Right cardiac atrium (tissue), 5 donors: ENCODE measurements at places on chromosomes 3 and 15.

DNA sequence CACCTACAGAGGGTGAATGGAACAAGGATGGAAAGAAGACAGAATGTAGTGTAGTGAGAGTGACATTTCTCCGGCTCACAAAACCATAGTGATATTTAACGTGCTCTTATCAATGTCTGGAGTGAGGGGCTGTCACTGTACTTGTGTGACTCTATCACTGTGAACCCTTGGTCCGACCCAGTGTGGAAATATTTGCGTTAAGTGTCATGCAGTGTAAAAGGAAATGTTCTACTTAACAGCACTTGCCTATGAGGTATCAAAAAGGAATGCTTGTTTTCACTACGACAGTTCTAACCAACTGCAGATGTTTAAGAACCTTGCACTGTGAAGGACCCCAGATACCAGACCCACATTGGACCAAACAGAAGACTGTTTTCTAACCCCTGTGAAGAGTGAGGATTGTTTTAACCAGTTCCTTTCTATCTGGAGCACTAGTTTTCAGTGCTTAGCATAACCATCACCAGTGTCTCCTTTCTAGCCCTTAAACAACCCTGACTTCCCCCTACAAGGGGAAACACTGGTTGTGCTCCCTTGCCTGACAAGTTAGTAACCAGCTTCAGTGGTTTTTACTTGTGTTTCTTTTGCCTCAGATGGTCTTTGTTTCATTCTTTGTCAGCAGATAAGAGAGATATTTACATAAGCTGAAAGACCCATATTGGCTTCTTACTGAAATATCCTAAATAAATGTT, 144.7 kb upstream of the ABHD17C start:
- no peak for DNase-seq

GRCh38 chr3:177672252-177672911, 475.1 kb upstream of the TBL1XR1 start:
- DNase-seq = no peak

GRCh38 chr15:40065166-40065565, 26.2 kb upstream of the SRP14 start:
- DNase-seq = no peak

DNA sequence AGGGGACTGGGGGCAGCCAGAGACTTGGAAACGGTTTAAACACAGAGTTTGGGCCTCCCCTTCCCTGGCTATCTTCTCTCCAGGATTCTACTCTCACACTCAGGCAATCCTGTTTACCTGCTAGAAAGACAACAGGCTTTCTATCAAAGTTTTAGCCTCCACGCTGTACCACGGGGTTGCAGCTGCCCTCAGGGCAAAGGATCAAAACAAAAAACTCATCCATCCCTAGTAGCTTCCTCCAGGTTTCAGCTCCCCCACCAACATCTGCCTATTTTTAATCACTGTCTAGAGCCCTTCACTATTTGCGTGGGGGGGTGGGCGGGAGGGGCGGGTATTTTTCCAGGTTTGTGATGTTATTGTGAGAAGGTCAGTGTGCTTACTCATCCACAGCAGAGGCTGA, 286.8 kb upstream of the TRIM42 start:
- no peak for DNase-seq

- DNase-seq = no peak
Measured at GRCh38 chr3:55675478-55675877, 188.4 kb upstream of the WNT5A start.

DNA sequence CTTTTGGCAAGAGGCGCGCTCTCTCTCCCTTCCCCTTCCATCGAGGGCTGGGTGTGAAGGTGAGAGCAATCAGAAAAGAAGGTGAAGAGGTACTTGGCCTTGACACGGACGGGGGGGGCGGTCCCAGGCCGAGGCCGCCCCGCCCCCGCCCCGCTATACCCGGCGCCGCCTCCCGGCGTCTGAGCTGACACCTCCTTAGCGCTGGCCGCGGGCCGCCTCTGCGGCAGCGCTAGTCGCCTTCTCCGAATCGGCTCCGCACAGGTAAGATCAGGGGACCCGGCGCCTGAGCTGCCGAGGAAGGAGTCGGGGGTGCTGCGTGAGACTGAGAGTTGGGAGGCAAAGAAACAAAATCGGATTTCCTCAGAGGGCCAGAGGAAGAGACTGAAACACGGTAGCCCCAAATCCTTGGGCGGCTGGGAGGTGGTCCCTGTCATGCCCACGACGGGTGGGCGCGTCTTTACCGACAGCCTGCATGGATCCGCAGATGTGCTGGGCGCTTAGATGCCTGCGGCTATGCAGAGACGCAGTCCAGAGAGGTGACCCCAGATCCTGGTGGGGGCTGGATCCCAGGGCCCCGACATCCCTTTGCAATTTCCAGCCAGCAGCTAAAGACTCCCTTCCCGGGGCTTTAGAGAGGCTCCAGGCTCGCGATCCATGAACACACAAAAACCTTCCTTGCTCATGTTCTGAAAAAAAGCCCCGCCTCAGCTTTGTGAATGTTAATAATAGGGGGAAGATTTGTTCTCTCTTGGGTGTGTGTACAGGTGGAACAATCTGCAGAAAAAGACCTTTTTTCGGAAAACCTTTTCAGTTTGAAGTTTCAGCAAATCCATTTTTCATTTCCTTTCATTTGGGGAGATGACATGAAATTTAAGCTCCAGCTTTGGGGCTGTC, at the start of gene ENTPD3:
ENTPD3 (plus strand) TSS at position 184 of the 894 bp plus-strand sequence. CDS start 874 bp downstream, outside the sequence.
- DNase-seq = peak; percentile 63

GRCh38 chr15:96878129-96878528, 547.6 kb downstream of the NR2F2 start:
- DNase-seq = no peak

DNA sequence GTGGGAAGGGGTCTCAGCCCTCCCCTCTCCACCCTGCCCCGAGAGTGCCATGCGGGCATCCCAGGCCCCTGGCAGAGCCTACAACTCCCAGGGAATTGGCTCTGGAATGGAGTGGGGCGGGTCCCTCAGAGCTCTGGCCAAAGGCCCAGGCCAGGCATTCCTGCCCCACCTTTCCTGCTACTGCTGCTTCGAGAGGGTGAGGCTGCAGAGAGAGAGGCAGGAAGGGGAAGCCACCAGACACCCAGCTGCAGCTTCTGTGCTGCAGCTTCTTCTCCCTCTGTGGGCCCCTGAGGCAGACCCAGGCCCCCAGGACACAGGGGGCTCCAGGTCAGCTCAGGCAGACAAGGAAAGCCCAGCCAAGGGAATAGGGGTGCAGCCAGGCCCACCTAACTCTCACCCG, 2.7 kb downstream of the ALS2CL start:
- peak; percentile 68 for DNase-seq

- no peak for DNase-seq
Measured at GRCh38 chr3:87053553-87053952, 62.6 kb upstream of the VGLL3 start.

DNA sequence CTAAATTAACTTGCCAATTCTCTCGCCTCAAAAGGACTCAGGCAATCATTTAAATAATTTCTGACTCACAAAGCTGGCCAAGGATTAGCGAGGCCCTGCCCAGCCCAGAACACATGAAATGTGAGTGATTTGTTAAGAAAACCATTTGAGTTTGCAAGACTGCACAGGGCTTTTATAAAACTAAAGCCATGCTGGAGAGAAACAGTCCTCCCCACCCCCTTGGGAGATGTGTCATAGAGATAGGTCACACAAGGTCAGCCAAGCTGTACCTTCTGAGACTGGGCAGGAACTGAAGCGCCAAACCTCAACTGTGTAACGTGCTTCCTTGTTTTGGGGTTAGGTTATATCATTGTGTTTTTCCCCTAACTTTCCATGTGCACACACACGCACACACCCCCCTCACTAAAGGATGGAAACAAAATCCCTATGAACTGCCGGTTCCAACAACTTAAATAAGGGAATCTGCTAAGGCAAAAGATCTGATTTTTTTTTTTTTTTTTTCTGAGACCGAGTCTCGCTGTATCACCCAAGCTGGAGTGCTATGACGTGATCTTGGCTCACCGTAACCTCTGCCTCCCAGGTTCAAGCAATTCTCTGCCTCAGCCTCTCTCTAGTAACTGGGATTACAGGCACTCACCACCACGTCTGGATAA, 8.1 kb downstream of the SPATA12 start:
- DNase-seq = peak; percentile 60

- DNase-seq = no peak
Measured at GRCh38 chr15:63398456-63398855, 16.8 kb upstream of the CA12 start.

GRCh38 chr3:188207941-188208515, 54.1 kb downstream of the LPP start:
- no peak for DNase-seq

DNA sequence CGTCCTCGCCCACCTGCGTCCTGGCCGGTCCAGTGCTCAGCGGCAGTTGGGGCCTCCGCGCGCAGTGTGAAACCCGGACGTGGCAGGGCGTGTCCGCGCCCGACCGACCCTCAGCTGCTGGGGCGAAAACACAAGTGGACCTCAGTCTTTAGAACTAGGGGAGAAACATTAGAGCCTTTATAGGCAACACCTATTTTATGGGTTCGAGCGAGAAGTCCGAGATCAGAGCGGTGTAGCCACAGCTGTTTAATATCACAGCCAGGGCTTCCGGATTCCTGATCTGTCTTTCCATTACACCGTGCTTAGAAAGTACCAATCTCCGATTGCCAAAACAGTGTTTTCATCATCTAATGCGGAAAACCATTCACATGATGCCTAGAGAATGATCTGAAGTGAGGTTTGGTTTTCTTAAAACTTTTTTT, 506 bp downstream of the RAD51 start:
- no peak for DNase-seq

GRCh38 chr3:102614585-102614984, 179.8 kb downstream of the ZPLD1 start:
- DNase-seq = no peak

DNA sequence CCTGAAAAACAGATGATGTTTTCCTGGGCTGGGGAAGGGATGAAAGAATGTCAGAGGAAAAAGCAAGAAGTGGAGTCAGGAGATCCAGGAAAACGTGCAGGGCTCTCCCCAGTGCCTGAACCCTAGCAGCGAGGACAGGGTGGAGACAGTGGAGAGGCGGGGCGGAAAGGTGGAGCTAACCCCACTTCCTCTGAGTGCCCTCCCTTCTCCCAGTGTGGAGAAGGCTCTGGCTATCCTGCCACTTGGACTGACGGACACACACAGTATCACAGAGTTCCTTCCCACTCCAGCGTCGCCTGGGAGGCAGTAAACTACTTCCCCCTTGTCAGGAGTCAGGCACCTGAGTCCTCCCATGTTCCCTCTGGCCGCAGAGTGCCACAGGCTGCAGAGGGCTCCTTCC, 125.3 kb upstream of the CHRNA7 start:
- peak; percentile 10 for DNase-seq

DNA sequence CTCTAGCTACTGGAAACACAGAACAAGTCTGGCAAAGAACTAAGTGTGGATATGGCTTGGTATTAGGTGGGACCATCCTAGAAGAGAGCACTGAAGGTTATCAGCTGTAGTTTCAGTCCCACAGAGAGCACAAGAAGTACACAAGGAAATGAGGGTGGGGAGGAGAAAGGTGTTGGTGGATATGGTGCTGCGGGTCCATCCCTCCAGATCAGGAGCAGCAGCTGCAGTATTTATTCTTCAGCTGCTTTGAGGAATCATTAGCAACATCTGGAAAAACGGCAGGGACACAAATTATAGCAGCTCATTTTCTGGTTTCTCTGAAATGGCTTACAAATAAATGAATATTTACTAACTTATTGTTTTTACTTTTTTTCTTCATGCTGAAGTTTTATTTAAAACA, 29.0 kb downstream of the CD80 start:
- DNase-seq = no peak

- no peak for DNase-seq
Measured at GRCh38 chr3:149247929-149248691, 26.5 kb upstream of the CP start.
